ENCODE measurements at places on chromosomes 2 and 18.

- DNase-seq, result no peak
Observed at GRCh38 chr18:28541276-28541930, 364.5 kb upstream of the CDH2 start.

- DNase-seq, result no peak
Observed at GRCh38 chr2:222797871-222798270, 63.0 kb upstream of the ACSL3 start.

DNA sequence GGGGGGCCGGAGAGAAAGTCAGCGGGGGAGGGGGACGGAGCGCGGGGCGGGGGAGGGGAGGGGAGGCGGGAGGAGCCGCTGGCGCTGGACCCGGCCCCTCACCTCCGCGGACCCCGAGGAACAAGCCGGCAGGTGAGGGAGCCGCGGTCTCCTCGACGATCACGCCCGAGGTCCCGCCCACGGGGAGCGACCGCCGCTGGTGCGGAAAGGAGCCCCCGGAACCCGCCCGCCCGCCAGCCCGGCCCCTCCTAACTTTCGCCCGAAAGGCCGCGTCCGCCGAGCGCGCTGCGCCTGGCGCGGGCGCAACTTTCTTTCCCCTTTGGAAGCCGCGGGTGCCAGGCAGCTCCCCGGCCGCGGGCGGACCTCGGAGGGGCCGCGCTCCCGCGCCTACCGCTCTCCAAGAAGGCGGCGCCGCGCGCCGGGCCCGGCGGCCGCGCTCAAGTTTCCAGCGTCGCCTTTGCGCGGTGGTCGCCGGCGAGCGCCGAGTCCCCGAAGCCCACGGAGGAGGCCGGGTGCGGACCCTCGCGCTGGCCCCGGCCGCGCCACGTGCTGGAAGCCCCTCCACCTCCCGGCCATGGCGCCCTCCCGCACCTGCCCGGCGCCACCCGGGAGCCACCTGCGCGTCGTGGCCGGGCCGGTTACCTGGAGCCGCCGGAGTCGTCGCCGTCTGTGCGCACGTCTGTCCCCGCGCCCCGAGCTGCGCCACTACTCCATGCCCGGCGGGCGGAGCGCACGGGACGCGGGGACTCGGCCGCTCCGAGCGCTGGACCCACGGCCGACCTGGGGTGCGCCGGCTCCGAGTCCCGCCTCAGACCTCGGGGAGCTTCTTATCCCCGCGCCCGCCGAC lies at the start of gene ALKAL2:
Gene ALKAL2, minus strand, starts transcription at position 181 of the 847 bp plus-strand sequence. CDS start 256 bp downstream, outside the sequence.
- DNase-seq, result no peak

GRCh38 chr2:162333968-162334367 lies 10.0 kb upstream of the GCA start:
- DNase-seq, result no peak

GRCh38 chr2:135271006-135271405 lies 218.9 kb downstream of the RAB3GAP1 start:
- no peak for DNase-seq

- DNase-seq, result no peak
Observed at GRCh38 chr2:132757002-132757589, 87.1 kb upstream of the LYPD1 start.

GRCh38 chr2:170736628-170737027 lies 21.5 kb downstream of the SP5 start:
- DNase-seq, result no peak

DNA sequence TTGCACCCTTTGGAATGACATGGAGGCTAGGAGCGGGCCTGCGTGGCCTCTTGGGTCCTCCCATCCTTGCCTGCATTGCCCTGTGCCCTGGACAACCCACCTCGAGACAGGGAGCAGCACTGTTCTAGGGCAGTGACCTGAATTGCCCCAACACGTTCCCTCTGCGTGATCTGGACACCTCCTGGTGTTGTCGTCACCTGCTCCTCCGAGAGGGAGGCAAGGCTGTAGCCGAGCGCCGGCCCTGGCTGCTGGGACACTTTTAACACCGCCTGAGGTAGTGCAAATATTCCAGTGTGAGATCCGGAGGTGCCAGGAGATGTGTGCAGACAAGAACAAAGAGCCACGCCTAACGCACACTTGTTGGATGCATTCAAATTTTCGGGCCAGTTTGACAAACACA lies 131.5 kb downstream of the SMAD7 start:
- DNase-seq, result peak; percentile 6

DNA sequence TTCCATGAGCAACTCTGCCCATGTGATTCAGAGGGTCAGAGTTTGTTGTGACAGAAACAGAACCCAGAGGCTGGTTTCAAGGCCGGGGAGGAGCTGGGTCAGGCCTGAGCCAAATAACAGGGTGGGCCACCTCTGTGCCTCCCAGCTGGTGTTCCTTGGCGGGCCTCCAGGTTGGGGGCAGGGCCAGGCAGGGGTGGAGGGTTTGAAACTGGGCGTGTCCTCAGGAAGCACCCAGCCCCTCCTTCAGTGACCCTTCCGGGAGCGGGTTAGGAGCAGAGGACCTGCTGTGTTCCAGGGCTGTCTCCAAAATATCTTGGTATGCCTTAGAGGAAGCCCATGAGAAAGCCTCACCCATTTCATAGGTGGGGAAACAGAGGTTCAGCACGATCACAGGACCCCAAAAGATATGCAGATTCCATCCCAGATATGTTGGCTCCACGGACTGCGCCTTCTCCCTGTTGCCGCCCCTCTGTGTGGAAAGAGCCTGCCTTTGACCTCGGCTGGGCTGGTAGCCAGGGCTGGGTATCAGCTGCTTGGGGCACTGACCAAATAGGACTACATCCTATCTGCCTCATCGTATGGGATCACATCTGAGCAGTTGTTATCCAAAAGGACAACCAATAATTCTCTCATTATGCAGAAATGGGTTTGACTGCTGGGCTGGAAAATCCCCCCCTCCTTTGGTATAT lies 74.8 kb upstream of the GLI2 start:
- DNase-seq, result no peak

GRCh38 chr18:25230658-25231326 lies 121.2 kb downstream of the ZNF521 start:
- DNase-seq, result no peak

- no peak for DNase-seq
Observed at GRCh38 chr18:34039201-34039600, 185.5 kb downstream of the NOL4 start.

GRCh38 chr2:132280912-132281311 lies 119.2 kb upstream of the ANKRD30BL start:
- DNase-seq, result no peak
